ENCODE measurements at places on chromosomes 1 and 21. TPM values are rescaled to one million over a fixed set of nuclear protein-coding genes. Genes with fewer than 3 reads are reported as not detected.
A peak's percentile ranks its signal among the peaks of the same experiment; 100 is the strongest.

- DNase-seq: no peak
Measured at GRCh38 chr1:234601301-234602017, 8.5 kb downstream of the IRF2BP2 start.

DNA sequence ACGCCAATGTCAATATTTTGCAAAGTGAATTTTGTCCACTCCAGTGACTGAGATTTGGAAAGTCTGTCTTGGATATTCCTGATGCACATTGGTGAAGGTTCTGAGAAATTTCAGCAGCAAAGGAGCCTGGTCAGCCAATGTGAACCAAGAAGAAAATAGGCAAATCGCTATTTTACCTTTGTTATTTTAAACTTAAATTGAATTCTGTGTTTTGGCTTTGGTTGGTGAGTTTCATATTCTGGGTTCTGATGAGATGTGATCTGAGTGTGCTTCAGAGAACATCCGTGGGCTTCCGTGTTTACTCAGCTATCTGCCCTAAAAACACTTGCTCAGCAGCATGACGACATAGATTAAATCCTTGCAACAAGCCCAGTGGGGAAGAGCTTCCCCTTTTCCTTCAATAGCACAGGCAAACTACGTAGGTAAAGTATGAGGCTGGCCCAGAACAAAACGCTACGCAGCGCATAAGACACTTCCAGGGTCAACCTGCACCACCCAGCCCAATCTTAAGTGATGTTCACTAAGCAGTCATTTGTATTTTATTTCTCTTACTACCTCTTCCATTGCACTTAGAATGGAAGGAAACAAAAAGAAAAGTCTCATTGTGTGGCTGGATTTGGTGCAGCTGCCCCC is 176.4 kb upstream of the KAZN start:
- DNase-seq: no peak

GRCh38 chr21:27694667-27695066 is 727.8 kb upstream of the ADAMTS5 start:
- no peak for DNase-seq

- no peak for DNase-seq
Measured at GRCh38 chr1:239260842-239261241, 125.5 kb upstream of the CHRM3 start.

- DNase-seq: peak; percentile 33
Measured at GRCh38 chr1:186374303-186375151, 526 bp downstream of the TPR start.

DNA sequence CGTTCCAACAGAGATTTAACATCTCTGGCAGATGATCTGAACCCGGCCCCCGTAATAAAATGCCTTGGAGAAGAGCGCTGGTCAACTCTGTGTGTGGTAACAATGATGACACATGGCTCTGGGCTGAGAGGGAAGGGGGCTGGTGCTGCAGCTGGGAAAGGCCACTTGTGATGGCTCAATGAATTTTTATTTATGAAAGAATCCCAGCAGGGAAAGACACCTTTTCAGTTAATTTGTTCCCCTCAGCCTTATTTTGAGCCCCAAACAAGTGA is 59.4 kb downstream of the SYT6 start:
- no peak for DNase-seq

GRCh38 chr1:53460666-53461322 is 1.6 kb downstream of the DMRTB1 start:
- peak; percentile 51 for DNase-seq

GRCh38 chr21:36080386-36080785 is 10.6 kb downstream of the CBR1 start:
- no peak for DNase-seq

GRCh38 chr1:230831771-230832170 is 36.5 kb downstream of the C1orf198 start:
- no peak for DNase-seq

DNA sequence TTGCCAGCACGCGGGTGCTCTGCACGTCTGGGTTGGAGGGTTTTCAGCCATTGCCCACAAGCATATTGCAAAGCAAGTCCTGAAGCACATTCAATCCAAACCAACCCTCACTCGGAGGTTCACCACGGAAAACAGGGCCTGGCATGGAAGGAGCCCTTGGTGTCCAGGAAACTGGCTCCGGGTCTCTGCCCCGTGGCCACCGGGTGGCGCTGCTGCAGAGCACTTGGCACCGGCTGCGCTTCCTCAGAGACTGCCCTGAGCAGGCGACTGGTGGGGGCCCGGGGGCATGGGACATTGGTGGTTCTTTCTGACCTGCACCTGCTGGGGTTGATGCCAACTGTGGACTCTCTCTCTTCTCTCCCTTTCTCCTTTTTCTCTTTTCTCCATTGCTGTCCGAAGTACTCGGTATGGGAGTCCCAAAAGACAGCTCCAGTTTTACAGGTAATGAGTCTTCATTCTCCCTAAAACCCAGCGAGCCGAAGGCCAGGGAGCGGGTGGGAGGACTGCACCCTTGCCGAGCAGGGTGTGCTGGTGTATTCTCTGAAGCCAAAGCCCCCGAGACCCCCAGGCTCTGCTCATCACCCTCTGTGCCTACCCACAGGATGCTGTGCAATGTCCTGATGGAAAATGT is 4.1 kb upstream of the KCNAB2 start:
- no peak for DNase-seq

GRCh38 chr21:46363698-46364097 is 39.7 kb downstream of the PCNT start:
- DNase-seq: no peak

GRCh38 chr1:40563266-40563665 is 31.8 kb downstream of the ZNF684 start:
- DNase-seq: no peak

DNA sequence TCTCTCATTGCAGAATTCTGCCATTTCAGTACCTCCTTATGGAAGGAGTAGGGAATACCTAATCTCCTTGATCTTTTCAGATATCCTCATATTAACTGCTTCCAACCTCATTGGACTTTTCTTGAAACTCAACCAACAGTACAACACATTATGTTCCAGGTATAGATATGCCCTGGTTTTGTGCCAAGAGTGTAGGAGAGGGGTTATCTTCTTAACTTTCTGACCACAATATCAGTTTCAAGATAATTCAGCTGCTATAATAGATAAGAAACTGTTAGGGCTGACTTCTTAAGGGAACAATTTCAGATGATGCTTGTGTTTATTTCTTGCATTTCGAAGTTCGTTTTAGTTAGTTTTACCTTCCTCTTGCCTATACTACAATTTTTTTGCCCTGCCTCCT is 2.1 kb upstream of the LPGAT1 start:
- DNase-seq: no peak

Gene TACSTD2
- 23.6 TPM for polyA plus RNA-seq

Gene CCDC27
- 0.30 TPM for polyA plus RNA-seq

Gene COL11A1
- polyA plus RNA-seq: 4.0 TPM

Gene ZNF691
- polyA plus RNA-seq: 24.6 TPM

Gene ZBTB8A
- polyA plus RNA-seq: 16.4 TPM

Gene CFAP141
- polyA plus RNA-seq: not detected

Gene GBP6
- not detected for polyA plus RNA-seq

Gene S100A7
- polyA plus RNA-seq: 0.98 TPM

Gene CAMTA1
- 83.1 TPM for polyA plus RNA-seq

Gene ERICH3
- 0.77 TPM for polyA plus RNA-seq

Gene MIGA1
- 20.7 TPM for polyA plus RNA-seq
